Stimulated activated CD8-positive, alpha-beta memory T cell treated with anti-CD3 and anti-CD28 coated beads, Interleukin-15, amount 100 ng/mL, for 4 hours (primary cell): ENCODE measurements at places on chromosomes 7 and 10.

DNA sequence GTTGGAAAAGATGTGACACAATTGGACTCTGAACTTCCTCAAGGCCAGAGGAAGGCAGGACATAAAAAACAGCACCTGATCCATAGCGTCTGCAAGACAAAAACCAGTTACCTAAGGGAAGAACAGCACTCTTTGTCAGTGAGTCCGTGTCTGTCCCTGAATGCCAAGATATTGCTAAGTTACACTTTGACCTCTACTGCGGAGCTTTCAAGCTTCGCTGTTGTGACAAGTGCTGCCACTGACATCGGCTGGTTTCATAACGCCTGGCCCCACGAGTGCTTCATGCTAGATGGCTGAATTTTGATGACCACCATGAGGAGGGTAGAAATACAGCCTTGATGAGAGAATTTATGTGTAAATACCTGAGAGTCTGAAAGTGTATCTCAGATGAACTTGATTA is 49.7 kb upstream of the JAZF1 start:
- DNase-seq: no peak

- no peak for DNase-seq
Observed at GRCh38 chr7:121618182-121618581, 222.1 kb upstream of the FAM3C start.

- no peak for DNase-seq
Observed at GRCh38 chr7:6250364-6250833, 22.0 kb downstream of the CYTH3 start.

DNA sequence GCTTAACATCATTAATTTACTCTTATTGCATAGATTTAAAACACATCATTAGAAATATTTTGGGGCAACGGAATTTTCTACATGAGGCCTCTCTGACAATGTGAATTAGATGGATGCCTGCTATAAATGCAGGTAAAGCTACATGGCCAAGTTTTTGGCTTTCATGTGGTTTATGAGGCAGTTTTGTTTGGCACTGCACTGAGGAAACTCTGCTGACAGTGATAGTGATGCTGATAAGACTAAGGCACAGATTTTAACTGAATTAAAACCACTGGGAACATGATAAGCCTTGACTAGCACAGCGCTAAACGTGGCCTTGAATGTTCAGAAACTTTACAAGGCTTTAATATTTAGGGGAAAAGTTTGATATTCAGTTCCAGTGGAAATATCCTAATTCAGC is 114.3 kb upstream of the NOBOX start:
- DNase-seq: no peak

- DNase-seq: no peak
Observed at GRCh38 chr10:50927522-50928189, 42.2 kb upstream of the A1CF start.

DNA sequence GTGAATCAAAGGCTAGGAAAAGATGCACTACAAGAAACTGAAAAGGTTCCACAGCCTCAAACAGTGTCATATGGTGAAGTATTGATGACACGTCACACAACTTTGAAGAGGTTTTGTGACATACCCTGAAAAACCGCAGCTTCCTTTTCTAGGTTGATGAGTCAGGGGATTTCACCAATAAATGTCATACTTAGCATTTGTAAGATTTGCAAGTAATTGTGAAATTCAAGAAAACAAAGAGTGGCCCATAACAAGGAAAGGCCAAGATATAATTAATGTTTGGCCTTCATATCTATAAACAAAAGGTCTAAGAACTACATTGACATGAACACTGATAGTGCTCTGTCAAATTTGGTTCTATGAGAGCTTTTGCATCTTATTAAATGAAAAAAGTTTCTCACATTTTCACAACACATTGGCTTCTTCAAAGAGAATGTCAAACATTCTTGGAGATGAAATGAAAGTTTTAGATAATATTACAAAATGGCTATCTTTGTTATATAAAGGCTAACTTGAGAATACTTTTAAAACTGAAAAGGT is 62.0 kb upstream of the NAMPT start:
- DNase-seq: peak; percentile 38

- no peak for DNase-seq
Observed at GRCh38 chr10:13827076-13827797, 240.5 kb downstream of the PRPF18 start.

- DNase-seq: no peak
Observed at GRCh38 chr10:72386916-72387586, 32.3 kb upstream of the DNAJB12 start.

- DNase-seq: no peak
Observed at GRCh38 chr7:31308652-31309051, 31.9 kb downstream of the NEUROD6 start.
